ENCODE measurements at places on chromosomes 11 and 22. TPM values are rescaled to one million over a fixed set of nuclear protein-coding genes. Genes with fewer than 3 reads are reported as not detected.
A peak's percentile ranks its signal among the peaks of the same experiment; 100 is the strongest.

- no peak for DNase-seq
Measured at GRCh38 chr22:48306785-48307510, 1520.7 kb downstream of the BRD1 start.

The PKDREJ gene
- total RNA-seq = not detected

The NLRX1 gene
- 21.6 TPM for total RNA-seq

GRCh38 chr11:6418557-6419008 is 311 bp downstream of the APBB1 start:
- DNase-seq = no peak

The APOL5 gene
- not detected for total RNA-seq

DNA sequence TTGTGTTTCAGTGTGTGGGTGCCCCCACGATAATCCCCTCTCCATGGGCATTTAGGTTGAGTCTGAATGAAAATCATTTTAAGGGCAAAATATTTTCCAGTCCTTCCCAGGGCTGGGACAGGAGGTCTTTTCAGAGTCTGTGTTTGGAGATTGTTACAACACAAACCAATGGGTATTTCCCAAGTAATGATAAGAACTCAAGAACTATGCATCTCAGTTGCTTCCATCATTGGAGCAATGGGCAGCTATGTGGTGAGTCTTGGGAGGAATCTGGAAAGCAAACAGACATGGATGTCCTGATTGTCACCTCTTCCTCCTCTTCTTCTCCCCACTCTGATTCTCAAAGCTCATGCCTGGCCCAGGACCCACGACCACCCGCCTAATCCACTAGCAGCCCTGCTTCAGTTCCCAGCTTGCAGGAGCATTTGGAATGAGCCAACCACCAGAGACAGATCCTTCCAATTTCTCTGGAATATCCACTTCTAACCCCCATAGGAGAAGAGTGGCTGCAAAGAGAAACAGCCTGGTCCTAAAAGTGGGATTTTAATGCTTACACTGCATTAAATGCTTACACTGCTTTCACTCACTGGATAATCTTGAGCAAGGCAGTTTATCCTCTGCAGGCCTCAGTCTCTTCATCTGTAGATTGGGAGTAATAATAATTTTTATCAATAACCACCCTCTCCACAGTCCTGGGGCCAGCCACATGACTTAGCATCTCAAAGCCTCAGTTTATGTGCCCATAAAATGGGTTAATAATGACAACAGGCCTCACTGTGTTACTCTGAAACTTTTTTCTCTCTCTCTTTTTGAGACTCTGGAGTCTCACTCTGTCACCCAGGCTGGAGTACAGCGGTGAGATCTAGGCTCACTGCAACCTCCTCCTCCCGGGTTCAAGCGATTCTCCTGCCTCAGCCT is 404.3 kb downstream of the MN1 start:
- DNase-seq = no peak

The NAALADL1 gene
- 2.8 TPM for total RNA-seq

DNA sequence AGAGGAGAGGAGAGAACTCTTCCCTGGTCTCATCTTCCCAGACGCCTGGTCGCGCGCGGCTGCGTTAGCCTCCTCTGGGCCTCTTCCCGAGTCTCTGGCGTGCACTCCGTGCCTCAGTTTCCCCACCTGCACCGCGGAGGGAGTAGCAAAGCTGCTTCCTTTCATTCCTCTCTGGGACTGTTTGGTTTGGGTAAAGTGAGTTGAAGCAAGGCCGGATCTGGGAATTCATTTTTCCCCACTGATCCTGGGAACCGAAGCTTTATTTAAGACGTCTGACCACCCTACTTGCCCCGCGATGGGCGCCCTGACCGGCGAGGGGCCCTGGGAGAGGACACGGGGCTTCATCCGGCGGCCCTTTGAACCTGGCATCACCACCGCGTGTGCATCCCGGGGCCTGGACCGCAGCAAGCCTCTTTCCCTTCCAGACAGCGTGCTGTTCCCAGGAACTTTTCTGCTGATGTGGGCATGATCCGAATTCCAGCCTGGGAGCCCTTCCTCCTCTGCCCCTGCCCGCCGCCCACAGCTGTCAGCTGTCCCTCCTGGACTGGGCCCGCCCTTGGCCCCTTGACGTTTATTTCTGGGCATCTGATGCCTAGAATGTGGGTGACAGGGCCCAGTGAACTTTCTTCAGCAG is 758 bp downstream of the LDLRAD3 start:
- DNase-seq = no peak

GRCh38 chr22:44130076-44130711 is 50.5 kb upstream of the PARVG start:
- no peak for DNase-seq

GRCh38 chr11:105046898-105047579 is 1.9 kb upstream of the CARD16 start:
- peak; percentile 99 for DNase-seq

- no peak for DNase-seq
Measured at GRCh38 chr11:3217818-3218482, 663 bp downstream of the MRGPRG start.

The DTX4 gene
- 1.8 TPM for total RNA-seq

- DNase-seq = no peak
Measured at GRCh38 chr11:34064291-34064690, 12.8 kb downstream of the CAPRIN1 start.

- DNase-seq = no peak
Measured at GRCh38 chr11:59754859-59755700, at the start of gene STX3. Gene STX3, plus strand, starts transcription at chr11:59755376. Its CDS starts 230 bp downstream, at chr11:59755606.

GRCh38 chr11:76005756-76006155 is 190.7 kb downstream of the UVRAG start:
- DNase-seq = no peak

DNA sequence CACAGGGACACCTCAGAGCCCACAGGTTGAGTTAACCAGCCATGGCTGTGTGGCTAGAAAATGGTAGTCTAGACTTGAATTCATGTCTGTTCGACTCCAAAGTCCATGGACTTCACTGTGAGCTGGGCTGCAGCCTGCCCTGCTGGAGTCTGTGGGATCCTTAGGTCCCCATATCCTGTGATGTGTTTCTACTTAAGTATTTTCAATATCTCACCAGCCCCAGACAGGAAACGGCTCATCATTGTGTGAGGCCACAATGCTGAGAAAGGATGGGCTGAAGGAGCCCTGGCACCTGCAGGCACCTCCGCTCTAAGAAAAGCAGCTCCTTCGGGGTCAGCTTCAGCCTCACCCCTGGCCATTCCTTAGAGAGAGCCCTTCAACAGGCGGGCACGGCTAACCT is 93.1 kb downstream of the NAT10 start:
- DNase-seq = no peak

- DNase-seq = no peak
Measured at GRCh38 chr11:112000703-112001102, 24.5 kb upstream of the DLAT start.

DNA sequence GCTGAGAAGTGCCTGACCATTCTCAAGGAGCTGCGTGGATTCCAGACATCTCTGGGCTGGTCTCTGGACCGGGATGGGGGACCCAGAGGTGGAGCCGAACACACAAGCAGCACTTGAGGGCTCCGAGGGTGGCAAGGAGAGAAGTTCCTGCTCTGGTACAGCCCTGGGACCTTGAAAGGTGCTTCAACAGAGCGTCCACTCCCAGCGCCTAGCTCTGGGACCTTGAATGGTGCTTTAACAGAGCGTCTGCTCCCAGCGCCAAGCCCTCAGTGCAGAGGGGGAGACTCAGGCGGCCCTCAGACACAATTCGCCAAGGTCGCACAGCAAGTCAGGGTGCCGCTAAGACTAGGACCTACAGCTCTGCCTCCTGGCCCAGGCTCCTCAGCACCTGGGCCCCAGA is 10.6 kb upstream of the NPAS4 start:
- DNase-seq = no peak

The UFD1 gene
- 81.9 TPM for total RNA-seq

- no peak for DNase-seq
Measured at GRCh38 chr22:25742918-25743708, 1.1 kb downstream of the MYO18B start.

The CTSW gene
- total RNA-seq = not detected

DNA sequence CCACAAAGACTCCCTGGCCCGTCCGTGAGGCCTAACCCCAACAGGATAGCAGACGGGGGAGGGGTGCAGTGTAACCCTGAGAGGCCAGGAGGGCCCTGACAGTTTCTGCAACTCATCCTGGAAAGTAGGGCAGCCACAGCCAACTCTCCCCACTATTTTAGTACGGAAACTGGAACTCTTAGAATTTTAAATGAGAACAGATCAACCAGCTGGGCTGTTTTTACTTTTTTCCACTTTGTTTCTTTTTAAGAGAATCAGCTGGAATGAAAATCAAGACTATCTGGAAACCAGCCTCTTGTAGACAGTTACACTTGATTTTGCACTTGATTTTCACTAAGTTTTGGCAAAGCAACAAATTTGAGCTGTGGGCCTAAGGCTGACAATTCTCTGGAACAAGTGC is 42.7 kb upstream of the NRIP3 start:
- DNase-seq = no peak

The KRTAP5-7 gene
- total RNA-seq = not detected

- DNase-seq = no peak
Measured at GRCh38 chr22:30301995-30302809, 12.9 kb upstream of the CASTOR1 start.

The RBX1 gene
- 69.7 TPM for total RNA-seq

GRCh38 chr11:23236826-23237555 is 376.7 kb upstream of the CCDC179 start:
- DNase-seq = no peak

DNA sequence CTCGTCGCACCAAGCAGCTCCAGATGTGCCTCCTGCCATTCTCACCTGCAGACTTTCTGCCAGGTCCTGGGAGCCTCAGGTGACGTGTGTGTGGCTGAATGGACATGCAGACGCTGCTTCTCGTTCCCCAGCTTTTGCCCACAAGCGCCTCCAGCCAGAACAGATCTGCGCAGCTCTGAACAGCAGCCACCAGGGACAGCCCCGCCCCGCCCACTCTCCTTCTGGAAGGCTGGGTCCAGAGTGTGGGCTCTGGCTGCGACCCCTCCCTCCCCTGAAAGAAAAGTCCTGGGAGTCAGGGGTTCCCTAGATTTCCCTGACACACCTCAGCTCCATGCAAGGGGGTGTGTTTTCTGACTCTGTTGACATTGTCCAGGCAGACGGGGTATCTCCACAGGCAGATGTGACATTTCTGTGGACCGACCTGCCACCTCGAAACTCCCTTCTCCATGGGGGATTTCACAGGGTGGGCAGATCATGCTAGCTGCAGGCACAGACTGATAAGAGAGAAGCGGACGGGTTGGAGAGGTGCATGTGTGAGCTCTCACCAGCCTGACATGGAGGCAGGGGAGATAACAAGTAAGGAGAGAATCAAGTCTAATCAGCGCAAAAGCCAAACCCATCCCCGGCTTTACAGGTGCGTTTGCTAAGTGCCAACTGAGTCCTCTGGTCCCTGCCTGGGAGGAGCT is 19.8 kb downstream of the SLCO2B1 start:
- no peak for DNase-seq

GRCh38 chr11:120739780-120740179 is 228.2 kb downstream of the GRIK4 start:
- no peak for DNase-seq

The WDR74 gene
- total RNA-seq = 32.3 TPM

DNA sequence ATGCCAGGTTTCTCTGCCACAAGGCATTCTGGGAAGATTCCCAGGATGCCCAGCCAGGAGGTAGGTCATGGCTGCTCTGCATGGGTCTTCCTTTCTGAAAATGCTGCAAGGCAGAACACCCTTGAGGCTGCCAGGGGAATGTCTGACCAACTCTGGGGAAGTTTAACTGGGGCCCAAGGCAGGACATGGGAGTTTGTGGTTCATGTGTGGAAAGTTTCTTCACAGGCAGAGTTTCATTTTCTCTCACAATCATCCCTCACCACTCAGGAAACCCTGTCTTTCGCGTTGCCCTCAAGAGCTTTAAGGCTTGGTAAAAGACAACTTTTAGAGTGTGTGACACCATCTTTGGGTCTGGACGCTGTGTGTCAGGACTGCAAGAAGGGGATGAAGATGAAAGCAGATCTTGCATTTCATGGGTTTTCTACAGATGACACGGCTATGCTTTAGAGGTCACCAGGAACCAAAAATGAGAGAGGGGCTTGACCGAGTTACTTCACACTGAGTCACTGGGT is 133.5 kb downstream of the CD44 start:
- no peak for DNase-seq

GRCh38 chr11:90434858-90435257 is 212.0 kb upstream of the CHORDC1 start:
- no peak for DNase-seq
